ENCODE measurements at places on chromosomes 16 and 17.

DNA sequence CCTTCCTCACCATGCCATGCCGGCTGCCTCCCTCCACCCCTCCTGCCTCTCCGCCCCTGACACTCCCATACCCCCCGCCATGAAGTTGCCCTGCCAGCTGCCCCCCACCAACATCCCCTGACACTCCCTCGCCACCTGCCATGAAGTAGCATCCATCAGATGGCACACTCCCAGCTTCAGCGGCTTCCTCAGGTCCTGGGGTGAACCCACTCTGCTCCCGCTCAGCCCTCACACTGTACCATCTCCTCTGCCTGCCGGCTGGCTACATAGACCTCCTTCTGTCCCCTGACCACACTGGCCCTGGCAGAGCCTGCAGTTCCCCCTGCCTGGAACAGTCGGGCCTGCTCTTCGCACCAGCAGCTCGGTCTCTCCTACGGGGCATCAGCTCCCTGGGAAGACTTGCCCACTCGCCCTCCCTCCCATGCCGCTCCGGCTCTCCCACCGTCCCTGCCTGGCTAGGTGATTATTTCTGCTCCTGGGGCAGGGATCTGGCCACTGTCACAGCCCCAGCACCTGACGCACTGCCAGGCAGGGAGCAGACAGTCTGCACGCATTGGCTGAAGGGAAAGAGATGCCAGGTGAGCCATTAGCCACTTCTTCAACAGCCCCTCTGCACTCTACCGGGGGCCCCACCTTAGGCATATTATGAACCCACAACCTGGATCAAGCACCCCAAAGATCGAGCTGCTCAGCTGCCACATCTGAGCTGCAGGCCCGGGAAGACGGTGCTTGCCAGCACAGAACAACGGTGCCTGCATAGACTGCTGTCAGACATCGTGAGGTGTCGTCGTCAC lies 9.0 kb downstream of the CANT1 start:
- no peak for DNase-seq

GRCh38 chr17:42025936-42026335 lies 6.0 kb downstream of the NKIRAS2 start:
- no peak for DNase-seq

GRCh38 chr17:73820686-73821448 lies 176.6 kb upstream of the SDK2 start:
- no peak for DNase-seq

DNA sequence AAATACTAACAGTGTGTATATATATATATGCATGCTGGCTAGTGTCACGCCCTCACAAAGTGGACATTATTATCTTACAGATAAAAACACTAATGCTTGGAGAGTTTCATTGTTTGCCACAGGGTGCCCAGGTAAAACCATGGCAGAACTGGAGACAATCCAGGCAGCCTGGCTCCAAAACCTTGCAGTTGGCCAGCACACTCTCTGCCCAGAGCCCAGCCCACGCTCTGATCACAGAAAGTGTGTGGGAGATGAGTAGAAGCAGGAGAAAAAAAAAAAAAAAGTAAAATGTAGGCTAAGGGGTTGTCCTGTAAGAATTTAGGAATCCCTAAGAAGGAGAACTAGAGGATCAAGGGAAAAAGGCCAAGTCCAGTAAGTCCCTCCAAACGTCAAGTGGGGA lies 538.0 kb downstream of the CDH13 start:
- DNase-seq = no peak

DNA sequence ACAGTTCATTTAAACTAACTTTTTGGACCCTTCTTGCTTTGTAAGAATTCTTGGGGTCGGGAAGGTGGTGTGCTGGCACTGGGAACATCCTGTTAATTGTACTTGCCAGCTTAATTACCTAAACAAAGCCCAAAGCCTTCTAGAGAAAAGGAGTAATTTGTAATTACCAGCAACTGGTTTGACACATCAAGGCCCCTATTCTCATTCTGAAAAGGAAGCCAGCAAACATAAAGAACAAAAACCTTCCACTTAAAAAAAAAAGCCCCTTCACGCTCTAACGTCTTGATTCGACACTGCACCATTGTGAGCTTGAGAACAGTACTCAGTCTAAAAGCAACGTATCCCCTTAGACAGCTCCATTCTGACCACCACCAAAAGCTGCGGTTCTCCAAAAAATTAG lies 74.7 kb upstream of the RPH3AL start:
- DNase-seq = no peak

GRCh38 chr16:82263521-82264143 lies 93.6 kb upstream of the MPHOSPH6 start:
- DNase-seq = peak; percentile 62

- DNase-seq = no peak
These were observed 564.0 kb downstream of the MAF start for GRCh38 chr16:79036541-79036940.

DNA sequence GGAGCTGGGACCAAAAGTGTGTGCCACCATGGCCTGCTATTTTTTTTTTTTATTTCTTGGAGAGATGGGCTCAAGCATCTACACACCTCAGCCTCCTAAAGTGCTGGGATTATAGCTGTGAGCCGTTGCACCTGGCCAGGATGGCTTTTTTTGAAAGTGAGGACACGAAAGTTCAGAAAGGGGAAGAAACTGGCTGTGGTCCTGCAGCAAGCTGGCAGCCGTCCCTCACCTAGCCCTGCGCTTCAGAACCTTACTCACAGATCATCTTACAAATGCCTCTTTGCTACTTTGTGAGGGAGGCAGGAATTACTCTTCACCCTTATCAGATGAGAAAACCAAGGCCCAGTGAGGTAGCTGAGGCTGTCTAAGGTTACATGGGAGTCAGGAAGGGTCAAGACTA lies 4.5 kb upstream of the PPY start:
- DNase-seq = no peak

GRCh38 chr17:41680426-41681040 lies 8.2 kb upstream of the EIF1 start:
- DNase-seq = no peak

DNA sequence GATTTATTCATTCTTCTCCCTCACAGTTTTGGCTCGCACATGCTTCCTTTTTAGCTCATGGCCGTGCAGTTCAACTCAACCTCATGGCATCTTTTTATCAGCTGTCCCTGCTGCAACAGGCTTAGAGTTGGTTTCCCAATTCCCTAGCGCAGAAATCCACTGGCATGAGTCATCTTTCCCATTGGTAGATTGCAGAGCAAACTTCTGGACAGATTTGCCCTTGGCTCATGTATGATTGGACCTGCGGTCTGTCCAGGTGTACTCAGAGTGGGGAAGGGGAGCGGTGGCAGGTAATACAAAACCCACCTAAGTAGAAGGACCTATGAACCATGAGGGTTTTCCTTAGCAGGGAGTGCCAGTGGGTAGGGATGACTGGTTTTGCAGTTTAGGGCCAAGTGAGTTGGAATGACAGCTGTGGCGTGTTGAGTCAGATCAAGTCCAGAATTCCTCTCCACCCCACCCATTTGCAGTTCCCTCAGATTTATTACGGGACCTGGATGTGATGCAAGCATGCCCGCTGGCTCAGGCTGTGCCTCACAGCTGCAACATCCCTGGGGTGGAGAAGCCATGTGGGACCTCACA lies 584.7 kb downstream of the WWOX start:
- DNase-seq = peak; percentile 51

DNA sequence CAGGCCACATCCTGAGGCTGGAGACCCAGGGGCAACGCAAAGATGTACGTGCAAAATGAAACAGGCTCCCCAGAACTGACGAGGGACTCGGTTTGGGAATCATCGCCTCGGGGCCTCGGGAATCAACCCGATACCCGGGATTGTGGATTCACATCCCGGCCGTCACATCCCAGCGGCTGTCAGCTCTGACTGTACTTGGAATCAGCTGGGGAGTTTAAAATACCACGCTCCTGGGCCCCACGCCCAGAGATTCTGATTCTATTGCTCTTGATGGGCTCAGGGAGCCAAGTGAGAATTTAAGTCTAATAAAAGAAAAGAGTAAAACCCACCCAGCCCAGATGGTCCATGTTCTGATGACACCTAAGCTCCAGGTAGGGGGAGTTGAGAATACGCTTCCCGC lies 42.2 kb downstream of the MRM3 start:
- no peak for DNase-seq

GRCh38 chr17:44589316-44590071 lies 32.2 kb downstream of the FZD2 start:
- peak; percentile 71 for DNase-seq

- peak; percentile 63 for DNase-seq
These were observed 656 bp upstream of the IGFBP4 start for GRCh38 chr17:40442392-40443195.

DNA sequence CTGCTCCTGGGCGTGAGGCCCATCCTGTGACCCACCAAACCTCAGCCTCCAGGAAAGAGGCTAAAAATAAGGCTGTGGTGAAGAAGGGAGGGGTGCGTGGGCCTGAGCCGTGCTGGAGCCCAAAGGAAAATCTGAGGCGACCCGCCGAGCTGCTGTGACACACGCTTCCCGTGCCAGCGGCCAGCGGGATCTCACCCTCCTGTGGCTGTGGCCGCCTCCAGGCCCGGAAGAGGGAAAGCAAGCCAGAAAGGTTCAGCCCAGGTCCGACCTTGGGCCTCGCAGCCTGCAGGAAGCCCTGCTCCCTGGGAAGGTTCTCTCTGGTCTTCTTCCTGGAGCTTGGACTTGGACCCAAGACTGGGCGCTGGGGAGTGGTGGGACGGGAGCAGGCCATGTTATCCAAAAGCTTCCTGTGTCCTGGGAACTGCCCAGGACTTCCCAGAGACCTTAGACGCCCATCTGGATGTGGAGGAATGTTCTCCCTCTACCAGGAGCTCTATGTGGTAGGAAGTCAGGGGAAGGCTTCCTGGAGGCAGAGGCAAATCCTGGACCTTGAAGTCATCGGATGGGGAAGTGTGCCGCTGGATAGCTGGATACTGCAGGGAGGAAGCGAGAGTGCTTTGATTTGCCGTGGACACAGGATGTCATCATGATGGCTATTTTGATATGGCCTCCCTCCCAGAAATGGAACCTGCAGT lies 11.4 kb downstream of the SPNS2 start:
- DNase-seq = no peak

DNA sequence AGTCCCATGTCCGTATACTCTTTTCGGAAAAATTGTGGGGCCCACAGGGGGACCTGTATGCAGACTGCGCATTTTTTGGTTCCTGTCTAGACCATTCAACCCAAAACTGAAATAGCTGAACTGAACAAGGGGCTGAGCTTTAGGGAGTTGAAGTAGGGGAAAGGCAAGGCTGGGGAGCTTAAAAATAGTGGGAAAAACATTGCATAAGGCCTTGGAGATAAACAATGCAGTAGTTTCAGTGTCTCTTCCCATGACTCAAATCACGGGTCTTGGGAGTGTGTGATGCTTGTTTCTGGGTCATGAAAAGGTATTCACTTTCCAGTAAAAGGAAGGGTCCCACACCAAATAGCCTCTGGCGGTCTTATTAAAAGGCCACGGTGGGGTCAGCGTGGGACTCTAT lies 402.8 kb upstream of the SALL1 start:
- DNase-seq = peak; percentile 6

GRCh38 chr17:59521465-59522126 lies 43.8 kb upstream of the DHX40 start:
- peak; percentile 66 for DNase-seq

GRCh38 chr16:82846806-82847205 lies 220.0 kb downstream of the CDH13 start:
- peak; percentile 53 for DNase-seq

GRCh38 chr16:70627696-70628095 lies 18.7 kb upstream of the IL34 start:
- no peak for DNase-seq

- DNase-seq = no peak
These were observed 22.3 kb downstream of the ERN1 start for GRCh38 chr17:64107500-64108236.

- DNase-seq = no peak
These were observed 38.5 kb downstream of the ERCC4 start for GRCh38 chr16:13958474-13958873.

GRCh38 chr17:17495536-17496188 lies 533 bp downstream of the RASD1 start:
- DNase-seq = no peak

GRCh38 chr16:89431630-89432029 lies 58.7 kb downstream of the ANKRD11 start:
- DNase-seq = no peak

DNA sequence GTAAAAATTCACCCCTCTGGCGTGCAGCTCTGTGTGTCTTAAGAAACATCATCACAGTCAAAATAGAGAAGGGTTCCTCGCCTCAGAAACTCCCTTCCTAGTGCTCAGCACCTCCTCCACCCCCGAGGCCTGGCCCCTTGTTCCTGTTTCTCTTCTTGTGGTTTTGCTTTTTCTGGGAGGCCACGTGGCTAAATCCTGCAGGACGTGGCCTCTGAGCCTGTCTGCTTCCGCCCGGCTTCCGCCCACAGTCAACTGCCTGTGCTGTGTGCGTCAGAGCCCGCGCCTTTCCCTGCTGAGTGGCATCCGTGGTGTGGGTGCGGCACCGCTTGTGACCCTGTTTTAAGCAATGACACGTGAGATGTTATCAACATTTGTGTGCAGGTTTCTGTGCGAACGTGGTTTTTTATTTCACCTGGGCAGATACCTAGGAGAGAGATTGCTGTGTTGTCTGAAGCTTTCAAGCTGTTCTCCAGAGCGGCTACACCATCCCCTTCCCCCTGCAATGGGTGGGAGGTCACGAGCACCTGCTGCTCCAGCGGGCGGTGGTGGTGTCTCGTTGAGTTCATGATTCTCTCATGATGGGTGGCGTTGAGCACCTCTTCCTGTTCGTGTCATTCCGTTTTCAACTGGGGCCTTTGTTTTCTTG lies 21.7 kb downstream of the ACSF3 start:
- DNase-seq = no peak

GRCh38 chr16:80120899-80121521 lies 419.8 kb upstream of the DYNLRB2 start:
- DNase-seq = no peak

DNA sequence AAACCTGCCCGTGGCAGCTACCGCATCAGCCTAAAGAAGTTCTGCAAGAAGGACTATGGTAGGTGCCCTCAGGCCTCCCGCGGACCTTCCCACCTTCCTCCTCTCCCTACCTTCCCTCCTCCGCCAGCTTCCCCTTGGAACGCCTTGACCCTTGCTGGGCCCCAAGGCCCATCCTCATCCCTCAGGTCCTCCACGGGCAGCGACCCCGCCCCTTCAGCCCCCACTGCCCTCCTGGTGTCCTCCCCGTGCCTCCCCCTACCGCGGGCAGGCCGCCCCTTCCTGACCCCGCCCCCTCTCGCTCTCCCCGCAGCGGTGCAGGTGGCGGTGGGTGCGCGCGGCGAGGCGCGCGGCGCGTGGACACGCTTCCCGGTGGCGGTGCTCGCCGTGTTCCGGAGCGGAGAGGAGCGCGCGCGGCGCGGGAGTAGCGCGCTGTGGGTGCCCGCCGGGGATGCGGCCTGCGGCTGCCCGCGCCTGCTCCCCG lies 1.4 kb upstream of the TBC1D24 start:
- no peak for DNase-seq

GRCh38 chr17:33049781-33050414 lies 58.3 kb downstream of the SPACA3 start:
- peak; percentile 56 for DNase-seq

GRCh38 chr16:22206842-22207714 lies 1.0 kb downstream of the EEF2K start:
- DNase-seq = peak; percentile 67

DNA sequence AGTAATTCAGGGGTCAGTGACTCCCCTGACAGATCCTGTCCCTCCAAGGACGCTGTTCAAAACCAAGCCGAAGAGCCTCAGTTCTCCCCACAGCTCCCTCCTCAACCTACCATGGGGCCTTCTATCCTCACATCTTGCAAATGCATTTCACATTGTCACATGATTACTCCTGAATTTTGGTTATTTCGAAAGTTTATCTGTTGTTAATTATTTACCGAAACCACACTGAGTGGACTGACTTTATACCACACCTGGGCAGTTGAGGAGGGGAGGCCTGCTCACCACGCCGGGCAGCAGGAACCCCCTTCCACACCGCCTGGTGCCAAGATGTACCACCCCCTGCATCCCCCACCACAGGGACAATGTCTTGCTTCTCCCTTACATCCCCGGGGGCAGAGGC lies 4.7 kb downstream of the TIMP2 start:
- DNase-seq = no peak

Data from EH (cell line).